Heart left ventricle (tissue), 16 donors: ENCODE measurements at places on chromosomes 6 and 20. TPM values are rescaled to one million over a fixed set of nuclear protein-coding genes. Genes with fewer than 3 reads are reported as not detected.

PGC gene
- polyA plus RNA-seq = 1.1 TPM

ARMC2 gene
- 3.1 TPM for polyA plus RNA-seq

ID1 gene
- polyA plus RNA-seq = 327 TPM

SIGLEC1 gene
- polyA plus RNA-seq = 6.1 TPM

CHD6 gene
- 6.5 TPM for polyA plus RNA-seq

LST1 gene
- polyA plus RNA-seq = 2.3 TPM

DYNLT1 gene
- 159 TPM for polyA plus RNA-seq

SAMD3 gene
- polyA plus RNA-seq = 0.06 TPM

TFAP2A gene
- 0.30 TPM for polyA plus RNA-seq

HLA-A gene
- polyA plus RNA-seq = 1,581 TPM

- DNase-seq = no peak
Observed at GRCh38 chr6:12911427-12911826, 194.9 kb downstream of the PHACTR1 start.

DNA sequence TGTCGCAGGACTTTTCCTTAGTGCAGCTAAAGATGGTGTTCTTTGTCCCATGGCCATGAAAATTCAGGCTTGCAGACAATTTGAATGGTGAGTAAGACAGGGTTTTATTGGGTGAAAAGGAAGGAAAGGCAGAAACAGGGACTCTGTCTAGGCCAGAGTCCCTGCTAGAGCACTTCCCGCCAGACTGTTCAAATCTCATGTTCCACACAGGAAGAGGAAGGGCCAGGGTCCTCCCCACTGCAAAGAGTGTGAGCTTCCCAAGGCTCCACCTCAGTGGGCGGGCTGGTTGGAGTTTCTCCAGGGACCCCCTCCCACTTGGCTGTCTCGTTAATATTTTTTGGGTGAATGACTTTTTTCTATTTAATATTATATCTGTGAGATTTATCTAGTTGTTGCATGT, 29.0 kb downstream of the COL19A1 start:
- DNase-seq = no peak

DNA sequence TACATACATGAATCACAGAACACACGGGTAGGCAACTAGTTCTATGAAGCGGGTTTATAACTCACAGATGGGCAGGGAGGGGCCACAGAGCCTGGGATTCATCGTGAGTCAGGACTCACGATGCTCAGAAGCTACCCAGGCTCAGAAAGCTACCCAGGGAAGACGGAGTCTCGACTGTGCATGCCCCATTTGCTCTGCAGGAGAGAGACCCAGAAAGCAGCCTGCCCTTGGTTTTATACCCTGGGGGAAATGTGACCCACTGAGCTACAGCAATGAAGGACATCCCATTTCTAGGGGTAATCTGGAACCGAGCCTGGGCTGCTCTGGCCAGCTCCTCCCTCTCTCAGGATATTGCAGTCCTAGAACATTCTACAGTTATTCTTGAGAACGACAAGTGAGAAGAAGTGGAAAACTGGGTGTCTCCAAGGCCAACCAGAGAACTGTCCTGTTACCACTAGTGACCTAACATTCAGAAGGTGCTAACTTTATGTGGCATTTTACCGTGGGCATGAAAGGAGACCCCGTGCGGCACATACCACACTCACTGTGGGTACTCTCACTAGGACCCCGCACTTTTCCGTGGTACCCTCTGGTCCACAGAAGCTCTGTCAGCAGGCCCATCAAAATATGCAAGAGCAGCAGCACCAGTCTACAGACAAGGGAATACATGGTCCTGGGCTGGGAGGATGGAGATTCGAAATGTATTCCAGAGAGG, 201.9 kb upstream of the PMEPA1 start:
- no peak for DNase-seq

- DNase-seq = no peak
Observed at GRCh38 chr6:24985323-24985722, 49.6 kb upstream of the RIPOR2 start.

DNA sequence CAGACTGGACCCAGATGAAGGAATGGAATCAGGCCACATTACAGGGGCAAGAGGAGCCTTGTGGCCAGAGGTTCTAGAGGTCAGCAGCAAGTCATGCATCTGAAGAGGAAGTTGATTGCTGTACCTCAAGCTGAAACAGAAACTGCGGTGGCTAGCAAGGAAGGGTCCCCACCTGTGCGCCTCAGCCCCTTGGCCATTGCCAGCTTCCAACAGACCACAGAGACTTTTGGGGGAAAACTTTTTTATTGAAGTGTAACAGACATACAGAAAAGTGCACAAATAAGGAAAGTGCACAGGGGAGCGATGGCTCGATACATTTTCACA, 26.8 kb upstream of the SLC9A8 start:
- DNase-seq = no peak

DNA sequence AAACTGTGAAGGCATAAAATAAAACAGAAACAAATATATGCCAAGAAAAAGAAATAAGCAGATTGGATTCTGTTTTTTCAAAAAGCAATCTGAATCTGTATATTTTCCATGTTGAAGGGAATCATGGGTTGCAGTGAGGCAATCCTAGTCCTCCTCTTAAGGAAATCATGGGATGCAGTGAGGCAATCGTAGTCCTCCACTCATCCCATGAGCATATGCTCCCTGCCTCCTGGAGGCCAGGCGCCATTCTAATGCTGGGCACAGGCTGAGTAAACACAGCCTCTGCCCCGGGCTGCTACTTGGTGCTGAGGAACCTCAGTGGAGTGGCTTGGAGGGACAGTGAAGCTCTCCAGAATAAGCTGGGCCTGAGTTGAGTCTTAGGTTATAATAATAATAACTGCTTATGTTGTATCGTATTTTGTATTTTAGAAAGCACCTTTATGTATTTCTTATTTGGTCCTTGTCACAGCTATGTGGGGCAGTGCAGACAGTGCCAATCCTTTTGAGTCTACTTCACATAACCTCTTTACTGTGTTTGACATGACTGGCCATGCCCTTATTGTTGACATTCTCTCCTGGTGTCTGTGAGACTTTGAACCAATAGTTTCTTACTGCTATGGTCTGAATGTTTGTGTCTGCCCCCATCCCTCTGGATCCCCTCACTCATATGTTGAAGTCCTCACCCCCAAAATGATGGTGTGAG, 56.6 kb upstream of the CITED2 start:
- DNase-seq = no peak

- no peak for DNase-seq
Observed at GRCh38 chr6:41226752-41227151, 1.4 kb upstream of the TREML4 start.

DNA sequence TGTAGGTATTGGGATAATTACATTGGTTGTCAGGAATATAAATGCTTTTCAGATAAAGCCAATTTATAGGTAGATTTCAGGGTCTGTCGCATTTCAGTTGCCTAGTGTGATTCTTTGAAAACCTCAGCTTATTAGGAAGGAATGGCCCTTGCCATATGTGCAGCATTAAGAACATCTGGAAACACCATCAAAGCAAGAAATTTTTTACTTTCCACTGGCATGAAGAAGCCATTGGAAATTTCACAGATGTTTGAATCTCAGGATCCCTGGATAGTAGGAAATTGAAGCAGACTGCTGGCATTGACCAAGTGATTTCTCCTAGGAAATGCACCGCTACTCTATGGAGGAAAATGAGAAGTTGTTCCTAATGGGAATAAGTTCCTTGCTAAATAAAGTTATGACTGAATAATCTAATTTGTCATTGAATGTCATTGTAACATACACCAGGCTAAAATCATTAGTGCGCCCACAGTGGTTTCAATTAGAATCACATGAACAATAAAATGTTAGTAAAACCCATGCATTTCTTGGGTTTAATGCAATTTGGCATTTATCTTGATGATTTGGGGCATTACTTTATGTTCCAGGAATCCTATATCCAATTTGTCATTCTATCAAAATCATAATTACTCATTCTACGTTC, 950.1 kb downstream of the EPHA7 start:
- no peak for DNase-seq

DNA sequence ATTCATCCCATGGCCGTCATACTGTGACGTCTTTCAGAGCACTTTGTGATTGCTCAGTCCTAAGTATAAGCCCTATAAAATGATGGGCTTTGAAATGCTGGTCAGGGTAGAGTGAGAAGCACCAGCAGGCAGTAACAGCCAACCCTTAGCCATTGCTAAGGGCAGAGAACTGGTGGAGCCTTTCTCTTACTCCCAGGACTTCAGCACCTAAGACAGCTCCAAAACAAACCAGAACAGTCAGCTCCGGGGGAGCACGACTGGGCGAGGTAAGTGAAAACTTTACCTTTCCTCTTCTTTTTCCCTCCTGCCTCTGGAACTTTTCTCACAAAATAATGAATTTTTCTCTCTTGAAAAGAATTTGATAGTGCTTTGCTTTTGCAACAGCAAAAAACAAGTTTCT, at the start of gene VIP:
VIP (plus strand) TSS at position 104 of the 400 bp plus-strand sequence. CDS start 1,381 bp downstream, outside the sequence.
- no peak for DNase-seq

DNA sequence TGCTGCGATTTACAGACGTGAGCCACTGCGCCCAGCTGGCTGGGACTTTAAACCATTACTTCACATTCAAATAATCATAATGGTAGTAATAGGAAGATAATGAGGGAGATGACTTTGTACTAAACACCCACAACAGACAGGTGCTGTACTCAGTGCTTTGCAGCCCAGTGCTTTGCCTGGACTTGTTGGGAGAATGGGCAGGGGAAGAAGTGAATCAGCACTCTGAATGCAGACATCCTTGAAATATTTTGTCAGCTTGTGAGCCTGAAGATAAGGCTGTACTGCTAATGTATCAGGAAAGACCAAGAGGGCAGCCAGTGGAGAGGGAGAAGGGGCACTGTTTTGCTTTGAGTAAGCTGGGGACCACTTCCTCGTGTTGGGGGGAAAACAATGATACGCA, 17.4 kb downstream of the NKX2-2 start:
- no peak for DNase-seq

GRCh38 chr6:48754641-48755040, 643.6 kb upstream of the PTCHD4 start:
- DNase-seq = no peak

DNA sequence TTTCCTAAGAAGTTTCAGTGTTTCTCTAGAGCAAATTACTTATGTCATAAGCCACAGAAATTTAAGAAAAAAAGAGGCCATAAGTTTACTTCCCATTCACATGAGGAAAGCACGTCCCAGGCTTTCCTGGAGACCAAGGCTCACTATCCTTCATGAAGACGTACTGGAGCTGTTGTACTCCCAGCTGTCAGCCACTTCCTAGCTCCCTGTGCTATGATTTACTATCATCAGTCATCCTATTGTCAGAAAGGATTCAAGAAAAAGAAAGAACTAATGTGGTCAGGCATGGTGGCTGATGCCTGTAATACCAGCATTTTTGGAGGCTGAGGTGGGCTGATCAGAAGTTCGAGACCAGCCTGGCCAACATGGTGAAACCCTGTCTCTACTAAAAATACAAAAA, 337.4 kb upstream of the SOX4 start:
- no peak for DNase-seq

DNA sequence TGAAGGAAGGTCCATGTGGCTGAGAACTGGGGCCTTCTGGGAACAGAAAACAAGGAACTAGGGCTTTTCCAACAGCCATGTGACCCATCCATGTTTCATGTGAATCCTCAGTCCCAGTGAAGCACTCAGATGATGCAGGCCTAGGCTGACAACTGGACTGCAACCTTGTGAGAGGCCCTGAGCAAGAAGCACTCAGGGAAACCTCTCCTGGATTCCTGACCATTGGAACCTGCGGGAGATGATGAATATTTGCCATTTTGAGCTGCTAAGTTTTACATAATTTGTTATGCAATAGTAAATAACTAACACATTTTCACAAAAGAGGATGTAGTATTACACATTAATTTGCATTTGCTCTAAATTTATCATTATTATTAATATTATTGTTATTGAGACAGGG, 38.4 kb upstream of the HLA-G start:
- no peak for DNase-seq

DNA sequence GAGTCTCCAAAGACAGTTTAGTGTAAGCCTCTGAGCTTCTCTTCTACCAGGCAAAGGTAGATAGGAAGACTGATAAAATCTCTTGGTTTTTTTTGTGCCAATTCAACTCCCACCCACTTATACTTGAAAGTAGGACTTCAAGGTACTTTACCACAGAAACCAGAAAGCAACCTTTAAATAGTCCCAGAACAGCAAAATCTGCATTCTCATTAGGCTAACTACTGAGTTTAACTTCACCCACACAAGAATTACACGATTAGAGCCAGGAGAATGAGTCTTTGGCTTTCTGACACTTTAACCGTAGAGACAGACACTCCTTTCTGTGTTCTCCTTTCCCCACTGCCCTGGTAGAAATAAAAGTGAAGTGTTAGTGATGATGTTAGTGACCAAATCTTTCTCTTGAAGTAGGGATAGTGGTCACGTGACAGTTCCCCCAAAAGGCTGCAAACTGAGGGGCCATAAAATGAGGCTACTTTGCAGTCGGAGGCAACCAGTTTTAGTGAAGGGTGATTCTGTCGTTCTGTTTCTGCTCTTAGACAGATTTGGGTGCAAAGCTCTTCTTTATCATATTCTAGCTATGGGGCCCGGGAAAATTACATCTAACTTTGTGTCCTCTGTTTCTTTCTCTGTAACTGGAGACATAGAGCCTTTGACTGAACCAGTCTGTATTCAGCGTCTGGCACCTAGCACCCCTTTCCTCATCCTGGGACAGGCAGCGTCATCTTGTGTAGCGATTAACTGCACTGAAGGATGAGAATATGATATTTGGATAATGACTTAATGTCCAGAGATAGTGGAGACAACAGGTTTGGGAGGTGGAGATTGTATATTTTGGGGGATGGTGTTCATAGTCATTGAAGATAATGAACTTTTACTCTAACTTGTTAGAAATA, 206.4 kb upstream of the CITED2 start:
- no peak for DNase-seq

- no peak for DNase-seq
Observed at GRCh38 chr6:155093430-155093829, 98.3 kb downstream of the TIAM2 start.

- DNase-seq = no peak
Observed at GRCh38 chr6:122352981-122353664, 46.3 kb upstream of the HSF2 start.

DNA sequence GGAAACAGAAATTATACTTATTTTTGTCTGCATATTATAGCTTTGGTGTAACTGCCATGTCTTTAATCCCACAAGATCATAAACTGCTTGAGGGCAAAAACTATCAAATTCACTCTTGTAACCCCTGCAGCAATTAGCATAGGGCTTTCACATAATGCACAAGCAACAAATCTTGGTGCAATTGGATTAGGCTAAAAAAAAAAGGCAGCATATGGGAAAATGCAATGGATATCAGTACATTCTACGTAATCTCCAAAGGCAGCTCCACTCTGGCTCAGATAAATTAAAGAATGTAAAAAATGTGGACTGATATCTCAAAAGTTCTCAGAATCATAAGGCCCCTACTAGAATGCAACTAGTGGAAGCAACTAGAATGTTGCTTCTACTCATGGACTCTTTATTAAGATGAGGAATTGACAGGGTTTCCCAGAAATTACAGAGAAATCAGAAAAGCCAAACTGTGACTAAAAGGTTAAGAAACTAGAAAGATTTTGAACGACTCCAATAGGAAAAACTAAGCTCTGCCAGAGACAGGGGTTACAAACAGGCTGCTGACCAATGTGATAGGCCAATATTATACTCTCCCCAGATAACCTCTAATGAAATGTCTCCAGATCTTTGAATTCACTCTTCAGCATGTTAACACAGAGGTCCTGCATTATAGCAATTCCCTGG, 55.0 kb downstream of the FILIP1 start:
- DNase-seq = no peak
